Calu3 (cell line): ENCODE measurements at places on chromosomes 7 and 10. TPM values are rescaled to one million over a fixed set of nuclear protein-coding genes. Genes with fewer than 3 reads are reported as not detected.

The PPP1R3C gene
- total RNA-seq, result 5.5 and 7.8 TPM in 2 replicates

GRCh38 chr10:34994565-34995142 is 95.5 kb downstream of the CUL2 start:
- peak; percentile 72 for DNase-seq

The ADAMTS14 gene
- 0.12 and 0.14 TPM in 2 replicates for total RNA-seq

The TMEM140 gene
- total RNA-seq, result 4.2 and 11.4 TPM in 2 replicates

The ELFN1 gene
- total RNA-seq, result 0.27 TPM in 1 of 2 replicates, not detected in the other

GRCh38 chr10:7117806-7118674 is 292.8 kb downstream of the SFMBT2 start:
- DNase-seq, result no peak

The SLIT1 gene
- total RNA-seq, result not detected in 2 replicates
